ENCODE measurements at places on chromosomes 6 and 20.

DNA sequence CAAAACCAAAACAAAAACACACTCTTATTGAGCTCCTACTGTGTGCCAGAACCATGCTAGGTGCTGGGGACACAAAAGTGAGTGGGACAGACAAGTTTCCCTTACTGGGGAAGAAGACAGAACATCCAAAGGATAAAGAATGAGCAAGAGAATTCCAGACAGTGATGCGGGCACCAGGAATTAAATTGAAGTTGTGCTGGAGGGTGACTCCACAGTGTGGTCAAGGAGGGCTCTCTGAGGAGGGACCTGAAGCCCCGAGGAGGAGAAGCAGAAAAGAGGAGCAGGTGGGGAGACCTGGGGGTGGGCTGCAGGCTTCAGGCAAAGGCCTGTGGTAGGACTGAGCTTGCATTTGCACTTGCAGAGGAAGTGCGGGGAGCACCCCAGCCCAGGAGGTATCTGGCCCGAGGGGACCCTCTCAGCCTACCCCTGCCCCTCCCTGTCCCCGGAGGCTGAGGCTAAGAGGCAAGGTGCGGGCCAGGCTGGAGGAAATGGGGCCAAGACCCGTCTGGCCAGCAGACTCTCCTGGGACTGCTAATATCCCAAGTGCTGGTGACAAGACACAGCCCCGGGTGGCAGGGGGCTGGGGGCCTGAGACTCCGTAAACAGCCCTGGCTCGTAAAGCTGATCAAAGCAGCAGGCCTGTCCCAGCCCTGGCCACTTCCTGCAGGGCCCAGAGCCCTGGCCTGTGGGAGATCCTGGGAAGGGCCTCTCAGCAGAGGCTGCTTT, 57.1 kb downstream of the SNAI1 start:
- no peak for DNase-seq

DNA sequence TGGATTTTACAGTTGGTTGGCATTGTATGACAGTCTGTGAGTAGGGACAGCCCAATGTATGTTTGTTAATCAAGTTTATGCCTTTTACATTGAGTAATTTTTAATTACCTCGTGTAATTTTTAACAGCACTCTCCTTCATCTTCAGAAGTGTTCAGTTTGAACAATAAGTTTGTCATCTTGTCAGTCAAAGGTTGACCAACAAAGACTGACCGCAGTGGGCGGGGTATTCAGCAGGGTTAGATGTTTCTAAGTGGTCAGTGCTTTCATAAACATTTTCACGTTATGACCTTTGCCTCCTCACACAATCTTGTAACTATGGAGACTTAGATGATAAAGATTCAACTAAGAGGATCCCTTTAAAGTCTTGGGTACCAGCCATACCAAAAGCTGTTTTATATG, 40.8 kb downstream of the GFRA4 start:
- no peak for DNase-seq

DNA sequence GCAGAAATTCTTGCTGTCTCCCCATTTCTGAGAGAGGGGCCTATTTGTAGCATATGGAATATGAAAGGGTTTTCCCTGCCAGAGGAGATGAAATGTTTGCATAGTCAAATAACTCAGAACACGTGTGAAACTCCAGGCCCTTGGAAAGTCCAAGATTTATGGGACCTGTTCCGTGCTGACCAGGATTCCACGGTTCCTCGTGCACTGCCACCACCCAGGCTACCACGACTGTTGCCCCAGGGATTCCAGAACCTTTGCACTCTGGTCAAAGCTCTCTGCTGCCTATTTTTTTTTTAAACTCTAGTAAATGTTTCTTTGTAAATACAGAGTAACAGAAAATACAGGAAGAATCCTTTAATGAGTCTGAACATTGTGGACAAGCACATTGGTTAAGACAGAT, 35.0 kb downstream of the MYLK4 start:
- DNase-seq = no peak

- DNase-seq = no peak
Measured at GRCh38 chr20:615514-615913, 5.4 kb upstream of the TCF15 start.
